Activated CD8-positive, alpha-beta memory T cell treated with anti-CD3 and anti-CD28 coated beads for 1 hour (primary cell): ENCODE measurements at places on chromosomes 7 and 10.

- no peak for DNase-seq
These were observed 92.0 kb upstream of the LRRTM3 start for GRCh38 chr10:66833861-66834260.

GRCh38 chr10:78944723-78945312 lies 123.9 kb upstream of the ZMIZ1 start:
- DNase-seq: no peak

- DNase-seq: no peak
These were observed 58.5 kb downstream of the CPVL start for GRCh38 chr7:29087840-29088170.

DNA sequence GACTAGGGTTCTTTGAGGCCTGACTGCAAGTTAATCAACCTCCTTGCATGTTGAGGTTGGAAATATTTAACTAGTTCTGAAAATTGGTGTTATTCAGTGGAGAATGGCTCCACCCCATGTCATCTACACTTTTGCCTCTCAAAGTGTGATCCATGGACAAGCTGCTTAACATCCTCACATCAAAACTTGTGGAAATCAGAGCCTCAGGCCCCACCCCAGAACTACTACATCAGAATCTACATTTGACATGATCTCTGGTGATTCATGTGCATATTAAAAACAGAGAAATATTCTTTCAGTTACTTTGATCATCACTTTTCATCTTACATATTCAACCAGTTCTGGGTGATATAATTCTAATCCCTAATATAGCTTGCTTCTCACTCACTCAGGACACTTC lies 632.9 kb downstream of the ARL4A start:
- no peak for DNase-seq

DNA sequence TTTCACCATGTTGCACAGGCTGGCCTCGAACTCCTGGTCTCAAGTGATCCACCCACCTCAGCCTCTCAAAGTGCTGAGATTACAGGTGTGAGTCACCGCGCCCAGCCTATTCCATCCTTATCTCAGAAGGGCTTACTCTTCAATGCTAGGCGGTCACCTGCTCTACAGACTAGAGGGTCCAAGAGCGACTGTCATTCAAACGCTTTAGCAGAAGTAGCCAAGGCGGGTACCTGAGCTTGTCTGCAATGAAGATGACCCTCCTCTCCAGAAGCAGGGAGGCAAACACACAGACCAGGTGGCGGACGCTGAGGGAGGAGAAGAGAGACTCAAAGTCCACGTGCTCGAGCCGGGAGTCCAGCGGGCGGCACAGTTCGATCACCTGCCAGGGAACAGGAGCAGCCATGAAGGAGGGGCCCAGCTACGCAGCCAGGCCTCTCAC lies 65.1 kb upstream of the MKRN1 start:
- no peak for DNase-seq
